Activated CD8-positive, alpha-beta T cell treated with anti-CD3 and anti-CD28 coated beads, Interleukin-2, amount 10 ng/mL, durations not matched to agents 7 days and 5 days (primary cell): ENCODE measurements at places on chromosomes 16 and 17. TPM values are rescaled to one million over a fixed set of nuclear protein-coding genes. Genes with fewer than 3 reads are reported as not detected.

Gene CBX2
- total RNA-seq, result 16.5 TPM

DNA sequence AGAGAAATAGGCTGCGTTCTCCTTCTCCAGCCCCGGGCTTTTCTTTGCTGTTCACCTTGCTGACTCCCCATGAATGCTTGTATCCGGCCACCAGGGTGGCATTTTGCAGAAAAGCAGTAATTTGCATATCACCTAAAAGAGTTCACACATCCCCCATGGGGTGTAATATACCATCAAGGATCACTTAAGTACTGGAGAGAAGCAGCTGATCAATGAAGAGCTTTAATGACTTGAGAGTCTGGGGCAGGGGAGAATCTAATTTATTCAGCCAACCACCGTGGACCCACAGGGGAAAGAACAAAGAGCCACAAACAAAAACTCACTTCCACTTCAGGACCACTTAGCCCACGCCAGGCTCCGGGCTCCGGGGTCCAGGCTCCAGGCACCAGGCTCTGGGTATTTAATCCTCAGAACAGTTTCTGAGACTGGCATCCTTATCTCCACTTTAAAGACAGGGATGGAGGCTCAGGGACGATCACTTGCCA is 33.9 kb upstream of the SEC14L1 start:
- H3K4me3 ChIP-seq, result peak overlapping the region; percentile 20
- peaks cover 2% of the 10 kb centered on the region for H3K36me3 ChIP-seq
- DNase-seq, result no peak
- peak overlapping the region; percentile 63 for H3K27ac ChIP-seq
- peaks cover 49% of the 10 kb centered on the region for H3K4me1 ChIP-seq

- H3K4me1 ChIP-seq, result peaks cover 30% of the 10 kb centered on the region
- DNase-seq, result no peak
- no peaks in the 10 kb centered on the region for H3K27me3 ChIP-seq
- H3K27ac ChIP-seq, result no peak overlapping the region
- peaks cover 4% of the 10 kb centered on the region for H3K36me3 ChIP-seq
Observed at GRCh38 chr16:11341371-11341770, 3.9 kb upstream of the RMI2 start.

- no peak for DNase-seq
- peaks cover 40% of the 10 kb centered on the region for H3K4me1 ChIP-seq
- peaks cover 63% of the 10 kb centered on the region for H3K36me3 ChIP-seq
- H3K27ac ChIP-seq, result peak overlapping the region; percentile 93
- H3K27me3 ChIP-seq, result no peaks in the 10 kb centered on the region
Observed at GRCh38 chr16:29804455-29805231, 1.7 kb upstream of the MAZ start.
